ENCODE measurements at places on chromosomes 5 and 9.

- DNase-seq, result no peak
Measured at GRCh38 chr9:26983340-26983739, 22.1 kb downstream of the LRRC19 start.

DNA sequence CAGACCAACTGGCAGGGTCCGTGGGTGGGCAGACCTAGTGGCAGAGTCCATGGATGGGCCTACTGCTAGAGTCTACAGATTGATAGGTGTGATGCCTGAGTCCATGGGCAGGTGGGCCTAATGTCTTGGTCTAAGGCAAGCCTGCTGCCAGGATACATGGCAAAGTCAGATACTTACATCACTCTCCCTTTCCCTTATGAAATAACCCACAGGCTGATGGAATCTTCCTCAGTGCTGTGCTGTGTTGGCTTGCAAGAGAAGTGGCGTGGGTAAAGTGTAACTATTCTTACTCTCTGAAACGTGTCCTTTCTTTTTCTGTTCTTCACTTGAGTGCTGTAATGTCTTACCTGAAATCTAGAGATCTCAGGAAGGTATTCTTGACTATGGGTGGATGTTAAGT lies 67.3 kb upstream of the ADRB2 start:
- DNase-seq, result no peak

- peak; percentile 17 for DNase-seq
Measured at GRCh38 chr9:89278997-89279739, 31.8 kb upstream of the CKS2 start.

DNA sequence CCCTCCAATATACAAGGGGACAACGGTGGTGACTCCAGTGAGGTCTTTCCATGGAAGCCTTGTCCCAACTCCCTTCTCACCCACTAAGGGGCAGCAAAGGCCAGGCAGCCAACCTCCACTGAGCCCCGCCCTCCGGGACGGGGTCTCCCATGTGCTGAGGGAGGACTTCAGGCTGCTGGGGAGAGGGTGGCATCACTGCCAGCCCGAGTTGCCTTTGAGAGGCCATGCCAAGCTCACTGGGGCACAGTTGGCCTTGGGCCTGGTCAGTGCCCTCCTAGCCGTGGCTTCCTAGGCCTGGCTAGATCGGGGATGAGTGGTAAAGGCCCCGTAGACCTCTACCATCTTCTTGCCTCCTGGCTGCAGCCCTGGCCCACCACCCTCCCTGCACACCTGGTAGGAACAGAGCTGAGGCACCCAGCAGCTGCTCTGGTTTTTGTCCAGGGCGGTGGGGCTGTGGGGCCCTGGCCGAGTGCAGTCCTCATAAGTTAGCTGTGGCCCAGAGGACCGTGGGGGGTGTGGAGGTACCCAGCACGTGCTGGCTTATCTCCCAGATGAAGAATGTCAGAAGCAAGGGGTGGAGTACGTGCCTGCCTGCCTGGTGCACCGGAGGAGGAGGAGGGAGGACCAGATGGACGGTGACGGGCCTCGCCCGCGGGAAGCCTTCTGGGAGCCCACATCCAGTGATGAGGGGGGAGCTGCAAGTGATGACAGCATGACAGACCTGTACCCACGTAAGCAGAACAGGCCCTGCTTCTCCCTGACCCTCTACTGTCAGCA lies 3.2 kb downstream of the SURF2 start:
- peak; percentile 53 for DNase-seq

GRCh38 chr5:94094793-94095441 lies 353.5 kb upstream of the POU5F2 start:
- DNase-seq, result no peak

DNA sequence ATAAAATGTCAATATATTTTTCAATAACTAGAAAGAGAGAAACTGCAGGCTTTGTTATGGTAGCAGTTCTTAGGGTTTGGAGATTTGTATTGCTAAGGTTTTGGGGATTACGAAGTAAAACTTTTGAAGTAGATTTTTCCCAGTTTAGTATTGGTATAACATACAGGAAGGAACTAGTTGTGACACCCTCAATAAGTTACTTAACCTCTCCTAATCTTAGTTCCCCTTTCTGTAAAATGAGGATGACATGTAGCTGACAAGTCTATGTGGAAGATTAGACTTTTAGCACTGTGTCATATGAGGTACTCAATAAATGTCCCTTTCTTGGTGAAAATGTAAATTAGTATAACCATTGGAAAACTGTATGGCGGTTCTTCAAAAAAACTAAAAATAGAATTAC lies 73.4 kb upstream of the ATG10 start:
- DNase-seq, result no peak

DNA sequence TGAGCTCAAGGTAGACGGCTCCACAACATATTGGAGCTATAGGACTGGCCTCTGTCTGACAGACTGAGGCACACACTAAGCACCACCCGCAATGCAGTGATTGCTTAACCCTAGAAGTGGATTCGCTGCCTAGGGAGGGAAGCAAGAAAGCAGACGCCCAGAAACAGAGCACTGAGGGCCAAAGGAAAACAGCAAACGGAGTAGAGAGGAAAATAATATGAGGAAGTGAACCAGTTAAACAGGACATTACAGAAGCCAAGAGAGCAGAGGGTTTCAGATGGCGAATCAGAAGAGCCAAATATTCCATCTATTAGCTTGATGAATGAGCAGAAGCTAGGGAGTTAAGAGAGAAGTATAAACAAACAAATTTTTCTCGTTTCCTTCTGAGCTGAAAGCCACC lies 139.2 kb upstream of the LHFPL2 start:
- DNase-seq, result no peak

- DNase-seq, result no peak
Measured at GRCh38 chr5:180373454-180373853, 20.3 kb upstream of the GFPT2 start.

DNA sequence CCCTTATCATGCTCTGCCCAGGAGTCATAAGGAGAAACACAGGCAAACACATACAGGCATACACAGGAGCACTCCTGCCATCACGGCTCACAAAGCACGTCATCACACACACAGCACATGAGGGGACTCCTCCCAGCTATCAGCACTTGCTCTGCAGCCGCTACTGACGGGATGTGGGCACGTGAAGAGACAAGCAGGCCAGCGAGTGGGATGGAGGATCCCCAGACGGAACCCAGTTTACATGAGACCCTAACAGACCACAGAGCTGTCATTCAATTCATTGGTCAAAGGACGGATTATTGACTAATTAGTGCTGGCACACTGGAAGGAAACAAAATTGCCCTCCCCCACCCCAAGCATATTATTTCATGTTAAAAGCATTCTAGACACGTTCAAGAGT lies 53.6 kb downstream of the SEMA4D start:
- no peak for DNase-seq

- DNase-seq, result no peak
Measured at GRCh38 chr9:96621618-96622017, 2.0 kb upstream of the CDC14B start.
